Astrocyte (in vitro differentiated cells and primary cell): ENCODE measurements at places on chromosomes 1 and 21.
A peak's percentile ranks its signal among the peaks of the same experiment; 100 is the strongest.

DNA sequence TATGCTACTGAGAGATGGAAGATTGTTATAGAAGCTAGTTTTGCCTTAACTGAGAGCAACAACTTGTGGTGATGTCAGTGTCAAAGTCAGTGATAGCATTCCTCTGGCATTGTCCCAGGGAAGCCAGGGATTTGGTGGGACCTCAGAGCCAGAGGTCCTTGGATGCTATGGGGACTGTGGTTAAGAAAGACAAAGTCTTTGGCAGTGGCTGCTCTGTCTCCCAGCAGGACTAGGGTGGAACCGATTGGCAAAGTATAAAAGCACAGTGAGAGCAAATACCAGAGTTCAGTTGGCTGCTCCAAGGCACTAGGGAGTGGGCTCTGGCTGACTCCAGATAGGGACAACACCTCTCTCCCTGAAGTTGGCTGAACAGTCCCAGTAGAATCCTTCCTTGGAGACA lies 104.8 kb downstream of the GDAP2 start:
- peak; percentile 59 for DNase-seq

DNA sequence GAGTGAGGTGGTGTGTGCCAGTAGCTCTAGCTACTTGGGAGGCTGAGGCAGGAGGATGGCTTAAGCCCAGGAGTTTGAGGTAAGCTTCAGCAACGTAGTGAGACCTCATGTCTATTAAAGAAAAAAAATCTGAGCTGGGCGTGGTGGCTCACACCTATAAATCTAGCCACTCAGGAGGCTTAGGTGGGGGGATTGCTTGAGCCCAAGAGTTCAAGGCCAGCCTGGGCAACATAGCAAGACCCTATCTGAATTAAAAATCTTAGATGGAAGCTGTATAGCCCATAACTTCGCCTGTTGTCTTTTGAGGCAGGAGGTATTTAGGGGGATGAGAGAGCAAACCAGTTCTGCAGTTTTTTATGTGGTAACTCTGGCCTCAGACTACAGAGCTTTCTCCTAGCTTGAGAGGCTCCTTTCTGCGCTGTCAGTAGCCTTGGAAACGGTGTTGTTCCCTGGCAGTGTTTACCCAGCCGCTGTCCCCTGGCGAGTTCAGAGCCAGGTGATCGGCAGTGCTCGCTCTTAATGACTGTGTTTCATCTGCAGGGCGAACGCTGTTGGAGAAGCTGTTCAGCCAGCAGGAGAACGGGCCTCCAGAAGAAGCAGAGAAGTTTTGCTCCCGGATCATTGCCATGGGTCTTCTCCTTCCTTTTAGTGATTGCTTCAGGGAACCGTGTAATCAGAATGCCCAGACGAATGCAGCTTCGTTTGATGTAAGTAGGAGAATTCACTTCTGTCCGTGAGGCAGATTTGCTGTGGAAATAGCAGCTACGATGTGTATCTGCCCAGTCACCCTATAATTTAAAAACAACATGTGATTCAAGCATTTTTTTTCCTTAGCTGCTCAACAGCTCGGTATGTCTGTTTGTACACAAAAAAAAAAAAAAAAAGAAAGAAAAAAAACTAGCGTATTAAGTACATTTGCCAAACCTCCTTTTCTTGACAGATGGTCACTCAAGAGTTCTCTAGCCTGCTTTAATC lies 31.2 kb downstream of the FMN2 start:
- DNase-seq = peak; percentile 44

- no peak for DNase-seq
These were observed 790 bp downstream of the RPS8 start for GRCh38 chr1:44775930-44776729.

- no peak for DNase-seq
These were observed 4.2 kb upstream of the COL6A1 start for GRCh38 chr21:45977396-45977795.

- DNase-seq = peak; percentile 2
These were observed 488.0 kb upstream of the PLXNA2 start for GRCh38 chr1:208731981-208732821.

DNA sequence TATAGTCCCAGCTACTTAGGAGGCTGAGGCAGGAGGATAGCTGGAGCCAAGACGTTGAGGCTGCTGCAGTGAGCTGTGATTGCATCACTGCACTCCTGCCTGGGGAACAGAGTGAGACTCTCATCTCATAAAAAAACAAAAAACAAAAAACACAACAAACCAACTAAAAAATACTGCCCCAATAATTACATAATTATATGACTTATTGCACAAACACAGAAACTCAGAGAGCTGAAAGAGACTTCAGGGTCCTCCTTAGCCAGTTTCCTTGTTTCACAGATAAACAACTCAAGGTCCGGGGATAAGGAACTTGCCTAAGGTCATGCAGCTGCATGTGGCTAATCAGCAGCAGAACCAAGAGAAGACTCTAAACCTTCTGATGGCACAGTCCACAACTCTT lies 11.9 kb downstream of the EXTL2 start:
- no peak for DNase-seq
